Uterus (tissue), 4 donors: ENCODE measurements at places on chromosomes 5 and 9. TPM values are rescaled to one million over a fixed set of nuclear protein-coding genes. Genes with fewer than 3 reads are reported as not detected.

DNA sequence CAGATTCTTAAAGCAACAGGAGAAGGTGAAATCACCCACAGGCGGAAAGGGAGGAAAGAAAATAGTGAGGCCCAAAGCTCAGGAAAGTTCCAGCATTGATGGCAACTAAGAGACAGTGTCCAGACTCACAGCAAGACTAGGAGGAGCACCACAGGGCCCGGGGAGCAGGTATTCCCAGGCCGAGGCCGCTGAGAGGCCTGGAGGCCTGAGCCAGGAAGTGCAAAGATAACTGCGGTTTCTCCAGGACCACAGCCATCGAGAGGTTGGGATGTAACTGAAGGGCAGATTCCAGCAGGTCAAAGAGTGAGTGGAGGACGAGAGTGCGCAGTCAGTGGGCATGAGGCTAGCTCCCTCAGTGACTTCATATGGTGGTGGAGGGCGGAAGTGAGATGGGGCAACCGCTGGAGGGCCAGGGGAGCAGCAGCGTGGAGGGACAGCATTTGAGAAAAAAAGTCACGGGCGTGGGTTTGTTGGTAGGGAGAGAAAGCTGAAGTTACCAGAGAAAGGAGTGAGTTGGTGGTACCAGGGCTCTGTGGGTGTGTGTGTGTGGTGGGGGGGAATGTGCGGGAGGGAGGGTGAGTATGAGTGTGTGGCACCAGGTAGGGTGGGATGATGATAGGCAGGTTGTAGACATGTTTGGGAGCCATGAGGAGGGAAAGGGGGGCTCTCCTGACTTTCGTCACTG is 89.7 kb downstream of the PSD2 start:
- DNase-seq: no peak

- DNase-seq: no peak
Measured at GRCh38 chr5:79642210-79642609, 30.0 kb downstream of the TENT2 start.

GRCh38 chr5:82657033-82657699 is 379.0 kb upstream of the RPS23 start:
- DNase-seq: no peak

DNA sequence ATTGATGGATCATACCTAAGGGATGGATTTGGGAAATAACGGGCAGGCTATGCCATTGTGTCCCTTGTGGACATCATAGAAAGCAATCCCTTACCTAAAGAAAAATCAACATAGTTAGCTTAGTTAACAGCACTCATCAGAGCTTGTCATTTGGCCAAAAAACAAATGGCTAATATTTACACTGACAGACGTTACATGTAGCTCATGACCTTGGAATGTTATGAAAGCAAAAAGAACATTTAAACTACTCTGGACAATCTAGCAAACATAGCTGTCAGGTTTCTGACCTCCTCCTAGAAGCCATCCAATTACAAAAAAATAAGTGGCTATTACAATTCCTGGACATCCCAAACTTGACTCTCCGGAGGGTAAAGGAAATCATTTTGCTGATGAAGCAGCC is 23.8 kb downstream of the TMEM232 start:
- DNase-seq: no peak

GRCh38 chr5:585556-585955 is 26.6 kb upstream of the CEP72 start:
- DNase-seq: no peak

The ADAMTS19 gene
- total RNA-seq: 1.2 TPM

- no peak for DNase-seq
Measured at GRCh38 chr9:98627296-98627695, 81.4 kb downstream of the GABBR2 start.

The PCDH1 gene
- 29.2 TPM for total RNA-seq

DNA sequence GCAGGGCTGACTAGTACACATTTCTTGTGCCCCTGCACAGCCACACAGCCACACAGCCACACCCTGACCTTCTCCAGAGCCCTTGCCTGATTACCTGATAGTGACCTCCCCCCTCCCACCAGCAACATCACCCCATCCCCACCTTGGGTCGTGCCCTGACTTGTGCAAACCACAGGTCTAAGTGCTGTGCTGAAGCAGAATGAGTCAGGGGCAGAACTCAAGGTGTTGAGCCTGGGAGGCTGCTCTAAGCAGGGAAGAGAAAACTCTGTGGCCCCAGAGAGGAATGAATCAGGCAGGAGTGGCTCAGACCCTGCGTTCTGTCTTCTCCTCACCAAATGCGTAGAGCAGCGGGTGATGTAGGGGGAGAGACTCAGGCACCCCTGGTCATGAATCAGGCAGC is 24.3 kb upstream of the FAT2 start:
- no peak for DNase-seq

GRCh38 chr9:19934301-19934871 is 145.5 kb upstream of the SLC24A2 start:
- DNase-seq: no peak

The NIPSNAP3A gene
- 45.3 TPM for total RNA-seq

GRCh38 chr9:18822850-18823249 is 210.2 kb downstream of the SAXO1 start:
- DNase-seq: no peak

GRCh38 chr5:147303976-147304375 is 69.2 kb downstream of the STK32A start:
- DNase-seq: no peak

DNA sequence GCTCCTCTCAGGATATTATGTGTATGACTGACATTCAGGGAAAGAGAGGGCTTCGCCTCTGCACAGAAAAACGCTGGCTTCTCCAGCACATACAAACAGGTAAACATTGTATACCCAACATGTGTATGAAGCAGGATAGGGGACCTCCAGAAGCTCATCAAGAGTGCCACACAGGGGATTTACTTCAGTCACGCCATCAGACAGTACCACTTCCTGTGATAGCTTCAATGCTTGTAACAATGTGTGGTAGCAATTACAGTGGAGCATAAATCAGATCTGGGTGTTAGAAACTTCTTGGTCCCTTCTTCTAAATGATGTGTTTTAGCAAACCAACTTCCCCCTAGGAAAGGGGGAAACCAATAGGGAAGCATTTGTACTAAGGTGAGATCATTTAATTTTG is 160.8 kb downstream of the TSSK1B start:
- DNase-seq: no peak

The WNK2 gene
- total RNA-seq: 31.9 TPM

GRCh38 chr5:39340506-39340905 is 23.8 kb downstream of the C9 start:
- DNase-seq: no peak
